ENCODE measurements at places on chromosomes 1 and 21.

DNA sequence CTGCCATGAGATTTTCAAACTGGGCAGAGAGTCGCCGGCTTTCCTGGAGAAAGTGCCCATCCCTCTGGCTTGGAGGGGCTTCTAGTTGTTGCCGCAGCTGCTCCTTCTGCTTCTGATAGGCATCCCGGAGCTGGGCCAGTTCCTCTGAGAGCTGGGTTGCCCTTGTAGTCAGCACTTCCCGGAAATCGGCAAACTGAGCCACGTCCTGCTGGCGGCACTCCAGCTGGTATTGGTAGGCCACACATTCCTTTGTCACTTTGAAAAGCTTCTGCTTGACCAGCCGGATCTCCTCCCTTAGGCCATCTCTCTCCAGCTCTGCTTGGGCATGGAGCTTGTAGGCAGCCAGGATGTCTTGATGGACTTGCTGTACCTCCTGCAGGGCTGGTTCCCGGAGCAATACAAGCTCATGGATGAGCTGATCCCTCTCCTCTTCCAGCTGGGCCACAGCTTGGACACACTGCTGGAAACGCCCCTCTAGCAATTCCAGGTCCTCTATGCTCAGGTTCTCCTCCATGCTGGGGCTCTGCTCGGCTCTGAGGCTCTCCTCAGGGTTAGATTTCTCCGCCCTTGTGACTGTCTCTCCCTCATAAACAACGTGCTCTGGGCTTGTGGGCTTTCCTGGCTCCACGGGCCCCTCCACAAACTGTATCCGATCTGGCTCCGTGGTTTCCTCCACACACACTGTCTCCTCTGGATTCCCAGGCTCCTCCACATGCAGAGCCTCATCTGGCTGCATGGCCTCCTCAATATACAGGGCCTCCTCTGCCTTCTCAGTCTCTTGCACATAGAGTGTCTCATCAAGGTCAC lies 7.3 kb downstream of the SYNC start:
- no peak for DNase-seq

DNA sequence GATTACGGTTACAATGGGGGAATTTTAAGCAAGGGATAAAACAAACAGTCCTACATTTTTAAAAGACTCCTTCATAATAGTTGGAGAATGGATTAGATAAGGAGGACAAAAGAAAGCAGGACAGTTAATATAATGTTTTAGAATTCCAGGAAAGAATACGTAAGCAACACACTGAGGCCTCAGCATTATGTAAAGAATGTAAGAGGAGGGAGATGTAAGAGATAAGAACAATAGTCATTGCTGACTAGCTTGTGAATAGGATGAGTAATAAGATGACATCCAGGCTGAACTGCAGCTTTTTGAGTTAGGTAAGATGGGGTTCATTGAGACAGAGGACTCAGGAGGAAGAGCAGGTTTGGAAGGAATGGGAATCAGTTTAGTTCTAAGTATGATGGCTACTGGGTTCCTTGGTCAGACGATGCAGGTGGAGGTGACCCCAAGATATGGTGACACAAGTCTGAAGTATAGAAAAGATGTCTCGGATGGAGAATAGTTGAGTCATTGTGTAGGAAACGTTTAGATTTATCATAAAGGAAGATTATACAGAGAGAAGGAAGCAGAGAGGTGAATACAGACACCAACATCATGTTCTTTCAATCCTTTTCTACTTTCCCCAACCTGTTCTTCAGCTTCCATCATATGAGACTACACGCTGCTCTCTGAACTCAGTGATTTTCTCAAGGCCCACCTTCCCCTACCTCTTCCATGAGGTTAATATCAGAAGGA lies 372.8 kb downstream of the PTBP2 start:
- DNase-seq, result no peak

- no peak for DNase-seq
These were observed 56.4 kb upstream of the SAMSN1 start for GRCh38 chr21:14602382-14602958.

DNA sequence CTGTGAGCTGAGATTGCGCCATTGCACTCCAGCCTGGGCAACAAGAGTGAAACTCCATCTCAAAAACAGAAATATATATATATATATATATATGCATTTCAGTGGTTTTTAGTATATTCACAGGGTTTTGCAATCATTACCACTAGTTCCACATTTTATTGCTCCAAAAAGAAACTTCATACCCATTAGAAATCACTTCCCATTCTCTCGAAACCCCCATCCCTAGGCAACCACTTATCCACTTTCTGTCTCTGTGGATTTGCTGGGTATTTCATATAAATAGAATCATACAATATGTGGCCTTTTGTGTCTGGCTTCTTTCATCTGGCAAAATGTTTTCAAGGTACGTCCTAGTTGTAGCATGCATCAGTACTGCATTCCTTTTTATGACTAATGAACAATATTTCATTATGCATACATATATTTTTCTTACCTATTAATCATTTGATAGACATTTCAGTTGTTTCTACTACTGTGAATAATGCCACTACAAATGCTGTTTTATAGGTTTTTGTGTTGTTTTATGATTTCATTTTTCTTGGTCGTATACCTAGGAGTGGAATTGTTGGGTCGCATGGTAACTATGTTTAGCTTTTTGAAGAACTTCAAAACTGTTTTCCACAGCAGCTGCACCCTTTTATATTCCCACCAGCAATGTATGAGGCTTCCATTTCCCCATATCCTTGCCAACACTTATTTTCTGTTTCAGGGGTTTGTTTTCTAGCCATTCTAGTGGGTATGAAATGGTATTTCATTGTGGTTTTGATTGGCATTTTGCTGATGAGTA lies 95.9 kb downstream of the PHTF1 start:
- DNase-seq, result no peak

DNA sequence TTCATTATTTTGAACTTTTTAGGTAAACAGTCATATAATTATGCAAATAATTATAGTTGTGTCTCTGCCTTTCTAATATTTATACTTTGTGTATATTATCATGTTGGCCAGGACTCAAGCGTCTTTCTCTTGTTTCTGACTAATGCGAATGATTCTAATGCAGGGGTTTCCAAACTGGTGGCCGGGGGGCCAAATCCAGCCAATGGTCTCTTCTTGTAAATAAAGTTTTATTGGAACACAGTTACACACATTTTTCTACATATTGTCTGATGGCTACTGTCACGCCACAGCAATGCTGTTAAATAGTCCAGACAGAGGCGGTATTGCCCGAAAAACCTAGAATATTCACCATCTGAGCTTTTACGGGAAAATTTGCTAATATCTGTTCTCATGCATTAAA lies 8.9 kb upstream of the POFUT2 start:
- DNase-seq, result peak; percentile 14

GRCh38 chr1:178388418-178389145 lies 108.2 kb downstream of the CLEC20A start:
- no peak for DNase-seq

DNA sequence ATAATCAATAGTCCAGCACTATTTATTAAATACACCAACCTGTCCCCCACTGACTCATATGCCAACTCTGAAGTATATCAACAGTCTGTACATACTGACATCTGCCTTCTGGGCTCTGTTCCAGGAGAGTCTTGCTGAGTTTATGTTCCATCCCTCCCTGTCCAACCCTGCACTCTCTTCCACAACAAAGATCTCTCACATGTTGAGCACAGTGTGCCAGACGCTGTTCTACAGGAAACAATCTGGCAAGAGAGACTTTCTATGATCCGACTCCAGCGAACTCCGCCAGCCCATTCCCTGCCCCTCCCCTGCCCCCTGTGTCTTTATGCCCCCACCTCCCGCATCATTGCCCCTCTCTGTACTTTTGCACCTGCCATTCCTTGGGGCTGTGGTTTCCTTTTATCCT lies 3.4 kb downstream of the LACTBL1 start:
- no peak for DNase-seq

GRCh38 chr1:215005078-215005477 lies 77.5 kb upstream of the KCNK2 start:
- no peak for DNase-seq

GRCh38 chr1:156847591-156848460 lies 11.1 kb downstream of the INSRR start:
- DNase-seq, result no peak

DNA sequence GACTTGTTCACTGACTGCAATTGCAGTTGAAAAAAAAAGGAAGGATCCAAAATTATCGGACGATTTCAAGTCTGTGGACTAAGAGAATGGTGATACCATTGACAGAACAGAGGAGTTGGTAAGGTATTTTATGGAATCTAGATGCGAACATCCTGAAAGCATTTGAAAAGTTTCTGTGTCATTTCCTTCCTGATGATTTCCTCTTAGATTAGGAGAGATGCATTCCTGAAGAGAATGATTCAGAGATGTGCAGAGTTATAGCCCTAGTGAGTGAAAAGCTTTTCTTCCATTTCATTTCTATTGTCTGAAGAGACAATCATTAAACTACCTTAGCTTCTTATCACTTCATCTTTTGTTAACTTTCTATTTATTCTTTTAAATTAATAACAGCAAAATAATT lies 200.0 kb downstream of the KCNK2 start:
- DNase-seq, result no peak

GRCh38 chr1:36253161-36253862 lies 29.1 kb downstream of the THRAP3 start:
- no peak for DNase-seq

GRCh38 chr1:160618763-160619274 lies 28.0 kb downstream of the SLAMF1 start:
- peak; percentile 63 for DNase-seq

GRCh38 chr1:228849011-228849541 lies 113.8 kb downstream of the RHOU start:
- DNase-seq, result no peak

DNA sequence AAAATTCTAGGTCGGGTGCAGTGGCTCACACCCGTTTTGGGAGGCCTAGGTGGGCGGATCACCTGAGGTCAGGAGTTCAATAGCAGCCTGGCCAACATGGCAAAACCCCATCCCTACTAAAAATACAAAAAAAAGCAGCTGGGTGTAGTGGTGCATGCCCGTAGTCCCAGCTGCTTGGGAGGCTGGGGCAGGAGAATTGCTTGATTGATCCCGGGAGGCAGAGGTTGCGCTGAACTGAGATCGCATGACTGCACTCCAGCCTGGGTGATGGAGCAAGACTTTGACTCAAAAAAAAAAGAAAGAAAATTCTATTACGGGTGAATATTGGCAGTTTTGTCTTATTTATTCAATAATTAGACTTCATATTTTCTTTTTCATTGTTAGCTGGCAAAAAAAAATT lies 62.1 kb downstream of the SNX7 start:
- DNase-seq, result no peak

DNA sequence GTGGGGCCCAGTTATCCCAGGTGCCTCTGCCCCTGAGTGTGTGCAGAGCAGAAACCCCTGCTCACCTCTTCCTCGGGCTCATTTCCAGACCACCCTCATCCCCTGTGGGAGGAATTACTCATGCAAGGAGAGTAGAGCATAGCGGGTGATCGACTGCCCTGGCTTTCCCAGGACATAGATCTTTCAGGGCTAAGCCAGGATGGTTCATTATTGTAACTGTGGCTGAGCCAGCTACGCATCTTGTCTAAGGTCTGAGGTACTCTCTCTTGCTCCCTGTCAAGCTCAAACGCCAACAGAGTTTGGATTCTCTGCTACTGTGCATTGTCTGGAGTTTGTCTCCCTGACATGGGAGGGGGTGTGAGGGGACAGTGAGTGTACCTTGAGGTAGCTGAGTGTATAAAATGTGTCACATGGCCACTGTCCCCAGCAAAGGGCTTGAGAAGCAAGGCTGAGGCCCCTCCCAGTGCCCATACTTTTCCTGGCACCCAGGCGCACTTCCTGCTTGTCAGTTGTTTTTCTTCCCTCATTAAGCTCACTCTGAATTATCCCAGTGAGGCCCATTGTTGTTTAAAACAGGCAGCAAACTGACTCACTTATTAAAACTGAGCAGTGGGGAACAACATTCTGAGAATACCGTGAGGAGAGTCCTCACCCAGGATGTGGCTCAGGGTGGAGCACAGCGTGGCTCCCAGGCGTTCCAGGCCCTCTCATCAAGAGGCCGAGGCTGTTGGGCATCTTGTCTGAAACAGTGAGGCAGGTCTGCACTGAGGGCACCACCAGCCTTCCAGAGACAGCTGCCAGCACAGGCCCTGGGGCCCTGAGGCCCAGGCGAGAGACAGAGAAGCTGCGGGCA lies 92.9 kb downstream of the LAMC2 start:
- no peak for DNase-seq

GRCh38 chr1:237570530-237570929 lies 320.2 kb downstream of the ZP4 start:
- DNase-seq, result no peak

- DNase-seq, result no peak
These were observed 23.0 kb downstream of the NID1 start for GRCh38 chr1:236041631-236042618.

DNA sequence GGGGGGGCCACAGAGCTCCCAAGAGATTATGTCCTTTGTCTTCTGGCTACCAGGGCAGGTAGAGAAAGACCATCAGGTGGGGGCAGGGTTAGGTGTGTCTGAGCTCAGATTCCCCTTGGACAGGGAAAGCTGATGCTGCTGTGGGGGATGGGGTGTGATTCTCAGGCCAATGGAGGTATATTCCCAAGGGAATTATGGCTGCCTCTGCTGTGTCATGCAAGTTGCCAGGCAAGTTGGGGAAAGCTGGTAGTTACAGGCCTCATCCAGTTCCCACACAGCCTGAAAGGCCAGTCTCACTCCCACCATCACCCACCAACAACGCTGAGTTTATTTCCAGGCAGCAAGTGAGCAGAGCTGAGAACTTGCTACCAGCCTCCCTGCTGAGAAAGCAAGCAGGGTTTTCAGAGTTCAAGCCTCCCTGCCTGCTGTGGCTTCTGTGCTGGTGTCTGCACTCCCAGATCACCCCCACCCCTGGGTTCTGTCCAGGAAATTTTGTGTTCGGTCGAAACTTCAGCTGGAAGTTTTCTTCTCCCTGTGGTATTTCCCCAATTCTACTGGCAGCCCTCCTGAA lies 21.3 kb downstream of the IFI16 start:
- DNase-seq, result no peak

DNA sequence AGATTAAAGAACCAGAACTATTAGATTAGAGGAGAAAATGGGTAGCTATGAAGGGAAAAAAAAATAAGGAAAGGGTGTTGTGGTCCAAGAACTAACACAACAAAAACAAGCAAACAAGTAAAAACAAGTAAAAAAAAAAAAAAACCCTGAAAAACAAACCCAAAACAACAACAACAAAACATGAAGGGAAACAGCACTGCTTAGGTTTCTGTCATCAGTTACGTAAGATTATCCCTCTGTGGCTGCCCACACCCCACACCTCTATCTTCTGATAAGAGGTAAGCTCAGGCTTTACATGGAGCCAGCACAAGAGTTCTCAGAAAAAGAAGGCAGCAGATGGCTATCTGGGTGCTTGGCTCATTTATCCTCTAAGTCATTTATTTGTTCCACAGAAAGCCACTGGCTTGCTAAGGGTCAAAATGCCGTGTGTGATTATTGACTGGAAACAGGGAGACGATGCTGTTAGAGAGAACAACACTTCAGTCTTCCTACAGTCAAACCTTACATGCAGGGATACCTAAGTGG lies 57.5 kb downstream of the KIAA0319L start:
- DNase-seq, result peak; percentile 32

DNA sequence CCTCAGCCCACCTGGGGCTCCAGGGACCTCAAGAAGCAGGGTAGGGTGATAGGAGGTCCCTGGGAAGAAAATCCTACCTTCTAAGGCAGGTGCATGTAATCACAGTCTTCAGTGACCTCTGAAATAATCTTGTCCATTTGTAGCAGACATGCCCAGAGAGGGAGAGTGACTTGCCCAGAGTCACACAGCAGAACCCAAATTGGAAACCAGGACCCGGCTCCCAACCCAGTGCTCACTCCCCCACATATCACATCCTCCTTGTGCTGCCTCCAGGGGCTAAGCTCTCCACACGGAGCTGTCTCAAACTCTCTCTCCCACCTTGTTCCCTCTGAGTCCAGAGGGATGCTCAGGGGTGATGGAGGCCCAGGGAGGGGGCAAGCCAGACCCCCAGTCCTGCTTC lies 72.5 kb downstream of the RAP1GAP start:
- no peak for DNase-seq

- DNase-seq, result no peak
These were observed 358.6 kb upstream of the CAMK1G start for GRCh38 chr1:209224886-209225285.
